ENCODE measurements at places on chromosomes 11 and 22. TPM values are rescaled to one million over a fixed set of nuclear protein-coding genes. Genes with fewer than 3 reads are reported as not detected.

- DNase-seq = no peak
These were observed 162.8 kb downstream of the ST3GAL4 start for GRCh38 chr11:126518071-126518971.

- DNase-seq = peak; percentile 35
These were observed 238.8 kb downstream of the TTC28 start for GRCh38 chr22:28440592-28441390.

DNA sequence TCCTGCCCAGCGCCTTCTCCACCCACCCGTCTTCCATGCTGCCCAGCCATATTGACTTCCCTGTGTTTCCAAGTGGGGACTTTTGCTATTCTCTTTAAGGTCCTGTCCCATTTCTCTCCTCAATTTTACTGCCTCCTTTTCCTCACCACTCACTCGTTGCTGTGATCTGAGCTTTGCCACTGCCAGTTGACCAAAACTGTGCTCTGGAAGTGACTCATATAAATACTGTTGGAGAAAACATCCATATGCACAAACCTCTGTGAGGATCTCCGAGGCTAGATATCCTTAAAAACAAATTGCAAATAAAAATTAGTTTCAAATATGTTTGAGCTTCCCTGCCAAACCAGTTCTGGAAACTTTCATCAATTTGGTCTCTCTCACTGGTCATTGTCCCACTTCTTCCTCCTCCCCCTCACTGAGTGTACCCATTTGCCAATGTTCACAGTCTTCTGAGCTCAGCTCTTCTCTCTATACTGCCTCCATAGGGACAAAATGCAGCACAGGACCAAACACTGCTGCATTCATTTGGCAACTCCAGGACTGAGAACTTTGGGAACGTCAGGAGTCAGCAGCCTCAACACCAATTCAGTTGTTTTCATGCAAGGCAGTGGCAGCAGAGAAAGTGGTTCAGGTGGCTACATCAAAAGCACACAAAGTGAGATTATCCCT is 34.0 kb upstream of the MMP13 start:
- DNase-seq = no peak

DNA sequence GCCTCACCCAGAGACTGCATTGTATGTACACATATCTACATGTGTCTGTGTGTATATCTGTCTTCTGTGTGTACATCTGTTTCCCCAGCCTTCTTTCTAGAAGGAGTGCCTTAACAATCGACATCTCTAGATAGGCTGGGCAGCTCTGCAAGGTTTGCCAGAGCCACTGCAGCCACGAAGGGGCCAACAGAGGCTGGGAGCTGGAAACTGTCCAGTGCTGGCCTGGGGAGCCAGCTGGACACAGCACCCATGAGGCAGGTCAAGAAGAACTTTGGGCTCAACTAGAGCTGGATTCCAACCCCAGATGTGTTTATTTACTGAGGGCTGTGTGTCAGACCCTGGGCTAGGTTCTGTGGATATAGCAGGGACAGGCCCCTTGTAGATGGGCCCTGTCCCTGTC is 3.3 kb downstream of the SGSM1 start:
- DNase-seq = no peak

- DNase-seq = peak; percentile 76
These were observed 36.1 kb upstream of the AMOTL1 start for GRCh38 chr11:94731880-94732601.

DNA sequence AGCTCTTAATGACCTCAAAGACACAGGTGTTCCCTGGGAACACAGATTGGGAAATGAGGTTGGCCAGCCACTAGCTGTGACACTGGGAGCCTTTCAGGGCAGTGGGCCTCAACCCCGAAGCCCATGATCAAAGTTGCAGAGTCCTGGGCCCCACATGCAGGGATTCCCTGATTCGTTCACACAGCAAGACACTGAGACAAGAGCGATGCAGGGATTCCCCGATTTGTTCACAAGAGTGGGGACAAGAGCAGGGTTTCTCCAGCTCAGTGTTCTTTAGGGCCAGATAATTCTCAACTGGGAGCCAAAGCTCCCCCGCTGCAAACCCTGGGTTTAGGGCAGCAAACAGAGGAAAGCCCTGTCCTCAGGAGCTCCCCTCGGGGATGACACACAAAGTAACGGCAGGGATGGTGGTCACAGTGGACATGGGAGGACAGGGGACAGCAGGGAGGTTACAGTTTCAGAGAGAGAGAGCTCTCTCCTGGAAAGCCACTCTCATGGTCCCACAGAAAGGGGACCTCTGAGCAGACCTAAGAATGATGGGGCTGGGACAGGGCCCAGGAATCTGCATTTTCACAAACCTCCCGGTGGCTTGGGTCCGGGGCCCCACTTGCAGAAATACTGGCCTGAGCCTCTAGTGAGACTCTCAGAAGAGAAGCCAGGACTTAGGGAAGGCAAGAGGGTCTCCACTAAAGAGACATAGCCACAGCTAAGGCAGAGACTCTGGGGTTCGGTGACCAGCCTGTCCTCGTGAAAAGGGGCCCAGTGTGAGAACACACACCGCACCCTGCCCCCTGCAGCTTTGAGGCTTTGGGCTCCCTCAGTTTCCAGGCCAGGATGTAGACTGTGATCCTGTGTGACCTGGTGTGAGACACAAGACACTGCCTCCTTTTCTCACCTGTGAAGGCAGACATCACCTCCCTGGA is 7.4 kb upstream of the GNAZ start:
- no peak for DNase-seq

RASD2 gene
- 0.37 TPM for total RNA-seq

NXPE1 gene
- not detected for total RNA-seq

Measured in SK-MEL-5 (cell line).